GM12878 (cell line): ENCODE measurements at places on chromosomes 4 and X.

DNA sequence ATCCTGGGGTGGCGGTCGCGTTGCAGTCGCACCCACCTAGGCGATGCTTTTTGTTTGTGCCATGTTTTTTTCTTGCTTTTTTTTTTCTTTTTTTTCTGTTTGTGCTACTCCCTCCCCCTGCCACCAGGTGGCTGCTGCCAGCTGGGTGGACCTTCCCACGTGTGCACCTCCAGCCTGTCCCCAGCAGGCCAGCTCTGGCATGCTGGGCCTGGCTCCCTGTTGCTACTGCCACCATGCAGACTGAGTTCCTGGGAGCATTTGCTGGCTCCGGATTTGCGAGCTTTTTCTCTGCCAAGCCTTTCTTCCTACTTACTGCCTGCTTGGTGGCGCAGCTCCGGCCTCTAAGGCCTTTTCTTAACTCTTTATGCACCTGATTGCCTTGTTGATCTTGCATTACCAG lies 161.2 kb upstream of the WDFY3 start:
- no peak for DNase-seq

GRCh38 chr4:165506849-165507248 lies 128.0 kb downstream of the CPE start:
- no peak for DNase-seq

DNA sequence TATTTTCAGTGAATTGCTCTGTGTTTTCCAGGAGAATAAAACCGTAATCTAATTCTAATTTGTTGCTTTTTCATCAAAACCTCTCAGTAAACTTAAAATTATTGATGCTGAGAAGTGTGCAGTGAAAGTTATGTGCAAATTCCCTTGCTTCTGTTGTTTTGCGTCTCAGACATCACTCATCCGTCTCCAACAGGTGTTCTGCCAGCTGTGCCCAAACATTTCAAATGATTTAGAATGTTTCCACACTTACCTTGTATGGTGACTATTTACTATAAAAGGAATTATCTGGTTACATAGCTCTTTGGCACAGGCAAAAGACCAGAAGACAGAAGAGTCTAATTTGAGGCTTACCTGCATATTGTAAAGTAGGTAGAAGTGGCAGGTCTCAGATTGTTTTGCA lies 184.0 kb downstream of the BMPR1B start:
- DNase-seq = no peak

DNA sequence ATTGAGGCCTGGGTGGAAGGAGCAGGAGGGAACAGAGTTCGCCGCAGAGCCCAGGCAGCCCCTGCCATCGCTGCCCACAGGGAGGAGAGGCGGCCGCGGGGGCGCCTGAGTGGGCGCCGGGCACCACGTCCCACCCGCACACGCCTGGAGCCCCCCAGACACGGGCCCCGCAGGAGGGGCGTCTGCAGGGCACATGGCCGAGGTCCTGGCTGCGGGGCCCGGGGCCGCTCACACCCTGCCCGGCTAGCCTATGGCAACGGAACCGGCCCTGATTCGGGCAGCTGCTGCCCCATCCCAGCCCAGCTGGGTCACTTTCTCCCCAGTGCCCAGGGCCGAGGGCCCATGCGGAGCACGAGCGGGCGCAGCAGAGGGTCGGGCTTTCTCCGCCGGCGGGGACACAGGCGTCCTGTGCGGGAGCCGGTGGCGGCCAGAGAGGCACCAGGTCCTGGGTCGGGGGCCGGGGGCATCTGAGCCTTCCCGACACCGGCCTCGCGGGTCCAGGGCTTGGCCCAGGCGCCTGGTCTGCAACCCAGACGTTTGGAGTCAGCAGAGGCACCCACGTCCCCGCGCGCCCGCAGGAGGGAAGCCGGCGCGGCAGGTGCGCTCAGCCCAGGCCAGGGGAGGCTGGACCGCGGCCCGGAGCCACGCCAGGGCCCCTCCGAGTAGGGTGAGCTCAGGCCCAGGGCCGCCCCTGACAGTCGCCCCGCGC lies 91.2 kb downstream of the FAM53A start:
- DNase-seq = no peak

GRCh38 chr4:76339364-76339763 lies 32.8 kb downstream of the STBD1 start:
- no peak for DNase-seq

DNA sequence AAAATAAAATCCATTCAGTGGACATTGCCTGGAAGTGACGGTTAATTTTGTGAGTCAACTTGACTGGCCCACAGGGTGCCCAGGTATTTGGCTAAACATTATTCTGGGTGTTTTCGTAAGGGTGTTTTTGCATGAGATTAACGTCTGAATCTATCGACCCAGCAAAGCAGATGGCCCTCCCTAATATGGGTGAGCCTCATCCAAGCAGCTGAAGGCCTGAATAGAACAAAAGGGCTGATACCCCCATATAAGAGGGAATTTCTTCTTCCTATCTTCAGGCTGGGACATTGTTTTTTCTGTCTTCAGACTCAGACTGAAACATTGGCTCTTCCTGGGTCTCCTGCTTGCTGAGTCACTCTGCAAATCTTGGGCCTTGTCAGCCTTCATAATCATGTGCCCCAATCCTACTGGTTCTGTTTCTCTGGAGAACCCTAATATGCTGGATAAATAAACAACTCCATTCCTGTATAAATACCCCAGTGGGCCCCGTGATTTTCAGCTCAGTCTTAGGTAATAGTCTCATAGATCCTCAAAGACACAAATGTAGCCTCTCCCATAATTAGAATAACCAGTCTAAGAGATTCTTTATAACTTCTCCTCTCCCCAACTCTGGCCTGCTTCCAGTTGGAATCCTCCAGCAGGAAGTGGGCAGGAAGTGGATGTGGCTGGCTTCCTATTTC lies 33.1 kb upstream of the DDX3X start:
- DNase-seq = no peak

DNA sequence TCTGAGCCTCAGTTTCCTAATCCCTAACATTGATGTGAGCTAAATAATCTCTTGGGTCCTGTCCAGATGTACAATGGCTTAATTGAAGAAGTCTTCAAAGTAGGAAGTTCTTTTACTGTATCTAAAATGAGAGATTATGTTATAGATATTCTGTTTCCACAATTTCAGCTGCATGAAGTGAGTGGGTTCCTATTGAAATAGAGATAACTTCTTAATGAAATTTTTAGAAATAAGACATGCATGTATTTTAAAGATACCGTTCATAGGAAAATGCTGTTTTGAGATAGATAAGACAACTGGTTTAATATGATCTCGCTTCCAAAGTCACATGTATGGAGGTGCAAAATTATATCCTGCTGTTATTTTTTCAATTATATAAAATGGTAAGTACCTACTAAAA lies 71.9 kb downstream of the CLDN22 start:
- no peak for DNase-seq

- no peak for DNase-seq
Observed at GRCh38 chr4:110344165-110344564, 131.8 kb upstream of the ENPEP start.

GRCh38 chr4:56310401-56311125 lies 76.7 kb downstream of the AASDH start:
- DNase-seq = no peak

DNA sequence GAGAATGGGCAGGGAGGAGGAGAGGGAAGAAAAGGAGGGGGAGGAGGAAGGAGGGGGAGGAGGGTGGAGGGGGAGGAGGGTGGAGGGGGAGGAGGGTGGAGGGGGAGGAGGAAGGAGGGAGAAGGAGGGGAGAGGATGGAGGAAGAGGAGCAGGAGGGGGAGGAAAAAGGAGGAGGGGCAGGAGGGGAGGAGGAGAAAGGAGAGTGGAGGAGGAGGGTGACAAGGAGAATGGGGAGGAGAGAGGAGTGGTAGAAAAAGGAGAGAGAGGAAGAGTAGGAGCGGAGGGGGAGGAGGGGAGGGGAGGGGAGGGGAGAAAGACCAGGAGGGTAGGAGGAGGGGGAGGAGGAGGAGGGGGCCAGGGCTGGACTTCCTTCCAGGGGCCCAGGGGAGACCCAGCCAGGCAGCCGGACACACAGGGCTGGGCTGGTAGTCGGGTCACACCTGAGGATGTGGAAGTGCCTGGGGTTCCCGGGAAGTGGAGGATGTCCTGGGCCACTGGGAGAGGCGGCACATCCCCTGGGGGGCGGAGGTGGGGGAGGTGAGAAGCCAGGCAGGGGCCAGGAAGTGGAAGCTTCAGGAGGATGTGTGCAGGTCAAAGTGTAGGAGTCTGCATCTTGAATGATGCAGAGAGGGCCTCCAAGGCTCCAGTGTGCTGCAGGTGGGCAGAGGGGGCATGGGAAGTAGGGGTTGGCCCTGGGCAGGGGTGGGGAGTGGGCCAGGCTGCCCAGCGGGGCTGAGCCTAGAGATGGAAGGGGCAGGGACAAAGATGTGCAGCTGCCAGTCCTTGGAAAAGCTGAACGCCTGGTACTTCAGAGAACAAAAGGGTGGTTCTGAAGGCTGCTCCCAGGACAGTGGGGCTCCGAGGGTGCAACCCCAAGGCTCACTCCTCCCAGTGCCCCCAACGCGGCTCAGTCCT lies 18.8 kb downstream of the IL3RA start:
- DNase-seq = no peak

DNA sequence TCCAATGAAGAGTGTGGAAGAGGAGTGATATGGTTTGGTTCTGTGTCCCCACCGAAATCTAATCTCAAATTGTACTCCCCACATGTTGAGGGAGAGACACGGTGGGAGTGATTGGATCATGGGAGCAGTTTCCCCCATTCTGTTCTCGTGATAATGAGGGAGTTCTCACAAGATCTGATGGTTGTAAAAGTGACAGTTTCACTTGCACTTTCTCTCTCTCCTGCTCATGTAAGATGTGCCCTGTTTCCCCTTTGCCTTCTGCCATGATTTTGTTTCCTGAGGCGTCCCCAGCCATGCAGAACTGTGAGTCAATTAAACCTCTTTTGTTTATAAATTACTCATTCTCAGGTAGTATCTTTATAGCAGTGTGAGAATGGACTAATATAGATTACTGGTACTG lies 39.6 kb downstream of the FAM47C start:
- DNase-seq = no peak

DNA sequence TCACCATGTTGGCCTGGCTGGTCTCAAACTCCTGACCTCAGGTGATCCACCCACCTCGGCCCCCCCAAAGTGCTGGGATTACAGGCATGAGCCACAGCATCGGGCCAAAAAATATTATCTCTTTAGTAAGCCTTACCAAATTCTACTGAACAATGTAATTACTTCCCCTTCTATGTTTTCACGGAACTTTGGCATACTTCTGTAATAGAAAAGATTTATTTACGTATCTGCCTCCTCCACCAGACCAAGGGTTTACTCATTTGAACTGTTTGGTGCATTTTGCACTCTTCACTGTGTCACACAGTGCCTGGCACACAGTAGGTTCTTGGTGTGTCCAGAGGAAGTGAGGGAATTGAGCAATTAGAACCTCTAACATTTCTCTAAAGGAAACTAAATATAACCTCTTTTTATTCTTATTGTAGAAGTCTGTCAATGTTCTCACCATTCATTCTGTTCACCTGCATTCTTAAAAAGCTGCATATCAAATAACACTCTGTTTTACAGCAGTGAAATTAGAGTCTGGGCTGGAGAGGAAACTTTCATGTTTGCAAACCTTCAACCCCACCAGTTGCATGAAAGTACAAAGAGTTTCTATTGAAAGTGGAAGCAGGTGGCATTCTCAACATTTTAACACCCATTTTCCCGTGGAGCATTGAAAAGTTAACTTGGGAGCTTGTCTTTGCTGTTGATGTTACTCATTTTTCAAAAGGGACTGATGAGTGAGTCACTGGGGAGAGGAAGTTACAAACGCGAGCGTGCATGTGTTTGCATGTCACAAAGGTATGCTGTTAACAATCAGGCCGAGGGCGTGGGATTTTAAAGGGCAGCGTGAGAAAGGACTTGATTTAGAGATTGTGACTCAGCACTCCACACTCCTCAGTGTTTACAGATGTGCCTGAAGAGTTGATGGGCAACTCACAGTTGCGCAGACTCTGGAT lies 314.1 kb downstream of the STK32B start:
- peak; percentile 7 for DNase-seq

DNA sequence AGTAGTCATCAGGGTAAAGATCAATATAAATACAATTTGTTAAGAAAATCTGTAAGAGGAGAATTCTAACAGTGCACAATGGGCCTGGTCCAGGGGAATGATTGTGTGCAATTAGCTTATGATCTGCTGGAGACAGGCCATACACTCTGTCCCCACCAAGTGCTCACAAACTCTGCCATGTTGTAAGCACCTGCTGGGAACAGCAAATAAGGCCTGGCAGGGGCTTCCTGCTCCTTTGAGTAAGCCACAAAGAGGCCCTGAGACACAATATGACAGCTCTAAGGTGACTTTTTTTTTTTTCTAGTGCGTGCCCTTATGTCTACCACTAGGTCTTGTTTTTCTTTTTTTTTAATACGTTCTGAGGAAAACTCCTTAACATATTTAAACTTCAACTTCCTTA lies 866.3 kb upstream of the PCDH7 start:
- DNase-seq = no peak

DNA sequence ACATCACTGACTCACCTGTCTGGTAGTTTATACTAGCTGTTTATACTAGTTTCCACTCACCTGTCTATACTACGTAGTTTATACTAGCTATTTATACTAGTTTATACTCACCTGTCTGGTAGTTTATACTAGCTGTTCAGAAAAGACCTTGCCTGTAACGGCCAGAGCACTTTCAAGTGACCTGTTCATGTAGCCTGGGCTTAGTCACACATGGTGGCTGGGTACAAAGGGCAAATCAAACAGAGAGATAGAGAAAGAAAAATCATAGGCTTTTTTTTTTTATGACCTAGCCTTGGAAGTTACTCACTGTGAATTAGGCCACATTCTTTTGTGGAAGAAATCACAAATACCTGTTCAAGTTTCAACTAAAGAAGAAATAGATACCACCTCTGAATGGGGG lies 30.7 kb upstream of the SPANXN4 start:
- no peak for DNase-seq

- DNase-seq = no peak
Observed at GRCh38 chrX:13983734-13984133, 46.0 kb downstream of the GEMIN8 start.

DNA sequence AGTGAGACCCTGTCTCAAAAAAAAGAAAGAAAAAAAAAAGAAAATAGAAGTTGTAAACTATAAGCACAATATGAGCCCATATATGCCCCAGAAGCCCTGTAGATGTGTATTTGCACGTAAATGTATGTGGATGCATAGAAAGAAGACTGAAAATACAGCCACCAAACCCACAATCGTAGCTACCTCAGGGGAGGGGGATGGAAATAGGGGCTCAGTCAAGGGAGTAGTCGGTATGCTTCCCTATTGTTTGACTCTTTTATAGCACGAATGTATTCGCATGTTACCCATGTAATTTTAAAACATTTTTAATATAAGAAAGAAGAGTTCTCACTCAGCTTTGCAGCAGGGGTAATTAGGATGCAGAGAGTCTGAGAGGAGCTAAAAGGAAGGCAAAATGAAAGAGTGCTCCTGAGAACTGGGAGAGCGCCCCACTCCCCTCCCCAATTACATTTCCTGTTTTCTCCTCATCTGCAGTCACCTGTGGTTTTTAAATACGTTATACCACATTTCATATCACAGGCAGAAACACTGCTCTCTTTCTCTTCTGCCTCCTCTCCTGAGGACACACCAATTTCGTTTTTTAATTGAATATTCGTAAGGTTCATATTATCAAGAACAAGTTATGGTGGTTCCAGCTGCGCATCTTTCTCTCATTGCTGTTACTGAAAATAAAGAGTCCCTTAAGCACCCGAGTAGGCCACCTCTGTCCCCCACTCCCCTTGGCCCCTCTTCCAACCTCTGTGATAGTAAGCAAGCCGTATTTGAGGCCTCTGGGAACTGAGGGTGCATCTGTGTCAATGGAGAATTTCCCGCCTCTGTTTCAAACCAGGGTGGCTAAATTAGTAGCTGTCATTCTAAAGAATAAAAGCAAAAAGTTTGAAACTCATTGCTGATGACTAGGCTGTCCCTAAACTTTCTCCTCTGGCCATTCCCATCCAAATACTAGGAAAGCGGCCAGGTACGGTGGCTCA lies 10.7 kb downstream of the SEPTIN6 start:
- DNase-seq = peak; percentile 73

GRCh38 chr4:70895405-70895804 lies 6.8 kb upstream of the MOB1B start:
- no peak for DNase-seq
